ENCODE measurements at places on chromosomes 11 and 22.

- DNase-seq, result no peak
Measured at GRCh38 chr11:73342633-73343032, 33.6 kb upstream of the RELT start.

- no peak for DNase-seq
Measured at GRCh38 chr11:133526790-133527189, 5.5 kb downstream of the OPCML start.

DNA sequence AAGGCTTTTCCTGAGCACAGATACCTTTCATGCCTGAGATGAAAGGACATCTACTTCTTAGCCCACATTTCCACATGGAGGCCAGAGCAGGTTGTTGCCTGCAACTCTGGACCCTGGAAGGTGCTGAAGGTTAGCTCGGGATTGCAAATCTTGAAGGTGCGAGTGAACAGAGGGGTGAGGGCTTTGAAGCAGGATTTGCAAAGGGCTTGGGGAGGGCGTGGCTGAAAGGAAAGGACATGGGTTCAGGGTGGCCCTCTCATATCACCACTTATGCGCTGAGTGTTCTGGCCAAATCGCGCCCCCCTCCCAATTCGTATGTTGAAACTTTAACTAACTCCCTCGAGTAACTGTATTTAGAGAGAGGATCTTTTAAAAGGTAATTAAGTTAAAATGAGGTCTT lies 501.6 kb downstream of the MIAT start:
- no peak for DNase-seq

DNA sequence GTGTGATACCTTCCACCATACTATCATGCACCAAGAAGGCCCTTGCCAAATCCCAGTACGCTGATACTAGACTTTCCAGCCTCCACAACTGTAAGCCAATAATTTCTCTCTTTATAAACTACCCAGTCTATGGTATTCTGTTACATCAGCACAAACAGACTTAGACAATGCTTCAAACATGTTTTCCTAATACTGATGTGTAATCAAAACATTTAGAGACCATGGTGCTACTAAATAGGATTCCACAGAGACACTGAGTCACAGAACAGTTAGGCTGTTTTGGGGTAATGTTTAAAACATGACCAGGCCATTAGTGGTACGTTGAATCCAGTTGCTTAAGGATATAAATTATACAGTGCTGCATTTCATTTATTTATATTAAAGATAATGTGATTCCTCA lies 103.7 kb downstream of the PICALM start:
- DNase-seq, result no peak

DNA sequence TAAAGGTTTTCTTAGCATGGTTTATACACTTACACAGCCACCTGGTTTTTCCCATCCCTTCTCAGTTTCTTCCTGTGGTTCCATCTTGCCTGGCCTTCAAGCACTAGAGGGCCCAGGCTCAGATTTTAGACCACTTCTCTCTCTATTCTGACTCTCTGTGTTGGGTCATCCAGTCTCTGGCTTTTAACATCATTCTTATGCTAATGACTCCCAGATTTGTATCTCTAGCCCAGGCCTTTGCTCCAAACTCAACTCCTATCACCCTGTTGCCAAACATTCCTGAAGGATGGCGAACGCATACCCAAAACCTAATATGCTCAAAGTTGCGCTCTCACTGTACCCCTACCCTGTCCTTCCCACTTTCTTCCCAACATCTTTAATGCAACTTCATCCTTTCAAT lies 135.1 kb downstream of the SPATA19 start:
- no peak for DNase-seq

DNA sequence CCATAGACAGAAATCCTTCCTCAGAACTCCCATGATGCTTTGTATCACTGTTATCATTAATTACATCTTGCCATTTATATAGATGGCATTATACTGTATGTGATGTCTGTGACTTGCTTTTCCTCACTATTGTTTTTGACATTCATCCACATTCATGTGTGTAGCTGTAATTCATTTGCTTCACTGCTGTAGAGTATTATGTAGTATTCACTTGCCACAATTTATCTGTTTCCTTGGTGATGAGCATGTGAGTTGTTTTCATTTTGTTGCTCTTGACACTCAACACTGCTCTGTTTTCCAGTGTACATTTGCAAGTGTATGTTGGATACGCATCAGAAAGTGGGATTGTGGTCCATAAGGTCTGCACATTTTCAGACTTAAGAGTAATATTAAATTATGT lies 328.6 kb upstream of the C11orf87 start:
- no peak for DNase-seq

DNA sequence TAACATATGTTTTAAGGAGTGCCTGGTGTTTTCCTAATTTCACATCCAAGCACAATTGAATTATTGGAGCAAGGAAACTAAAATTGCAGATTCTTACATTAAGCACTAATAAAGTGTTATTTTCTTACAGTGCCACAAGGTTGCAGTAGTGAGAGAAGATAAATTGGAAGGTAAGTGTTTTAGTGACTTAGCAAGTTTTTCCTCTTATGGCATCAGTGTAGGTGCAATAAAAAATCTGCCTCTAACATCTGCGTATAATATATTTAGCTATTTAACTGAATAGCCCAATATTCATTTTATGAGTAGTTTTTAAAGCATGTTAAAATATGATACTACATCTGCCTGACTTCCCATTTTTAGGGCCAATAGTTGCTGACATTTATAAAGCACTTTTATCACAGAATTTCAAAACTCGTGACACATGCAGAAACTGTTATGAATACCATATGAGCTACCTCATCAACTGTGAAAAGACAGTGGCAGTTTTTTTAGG lies 19.0 kb downstream of the POLD3 start:
- DNase-seq, result peak; percentile 73

- no peak for DNase-seq
Measured at GRCh38 chr22:49202226-49202625, 625.4 kb downstream of the BRD1 start.

- no peak for DNase-seq
Measured at GRCh38 chr11:45208135-45208534, 61.7 kb downstream of the PRDM11 start.

DNA sequence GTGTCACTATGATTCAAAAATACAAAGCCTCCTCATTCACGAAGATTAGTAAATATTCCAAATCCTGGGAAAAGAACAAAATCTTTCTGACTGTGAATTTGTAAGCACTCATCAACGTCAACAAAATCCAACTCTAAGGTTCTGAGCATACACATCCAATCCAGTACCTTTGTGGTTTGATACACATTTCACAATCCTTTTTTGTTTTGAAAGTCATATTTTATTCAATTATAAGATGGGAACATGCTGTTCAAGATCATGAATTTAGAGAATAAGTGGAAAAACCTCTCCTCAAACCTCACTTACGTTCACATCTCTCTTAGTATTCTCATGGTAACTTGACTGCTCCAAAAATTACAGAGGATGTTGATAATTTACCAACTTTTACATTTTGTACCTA lies 9.6 kb upstream of the MMP3 start:
- no peak for DNase-seq

DNA sequence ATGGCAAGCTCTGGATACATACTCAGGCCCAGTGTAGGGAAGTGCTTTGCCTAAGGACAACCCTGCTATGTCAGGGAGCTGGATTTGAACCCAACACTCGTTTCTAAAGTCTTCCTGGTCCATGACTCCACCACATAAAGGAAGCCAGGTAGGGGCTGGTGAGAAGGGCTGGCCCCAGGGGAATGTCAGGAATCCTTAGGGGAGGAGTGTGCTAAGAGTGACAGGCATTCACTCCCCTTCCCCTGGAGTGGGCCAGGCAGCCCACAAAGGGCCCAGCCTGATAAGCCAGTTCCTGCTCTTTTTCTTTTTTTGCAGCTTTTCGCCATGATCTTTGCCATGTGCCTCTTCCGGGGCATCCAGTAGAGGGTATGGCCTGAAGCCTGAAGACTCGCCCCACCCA lies 21.9 kb downstream of the TP53I11 start:
- DNase-seq, result no peak

GRCh38 chr11:114598461-114598860 lies 2.9 kb upstream of the NXPE4 start:
- no peak for DNase-seq

GRCh38 chr11:13348305-13348704 lies 70.7 kb downstream of the BMAL1 start:
- no peak for DNase-seq

GRCh38 chr11:66327171-66328030 lies 8.8 kb downstream of the RIN1 start:
- peak; percentile 78 for DNase-seq

DNA sequence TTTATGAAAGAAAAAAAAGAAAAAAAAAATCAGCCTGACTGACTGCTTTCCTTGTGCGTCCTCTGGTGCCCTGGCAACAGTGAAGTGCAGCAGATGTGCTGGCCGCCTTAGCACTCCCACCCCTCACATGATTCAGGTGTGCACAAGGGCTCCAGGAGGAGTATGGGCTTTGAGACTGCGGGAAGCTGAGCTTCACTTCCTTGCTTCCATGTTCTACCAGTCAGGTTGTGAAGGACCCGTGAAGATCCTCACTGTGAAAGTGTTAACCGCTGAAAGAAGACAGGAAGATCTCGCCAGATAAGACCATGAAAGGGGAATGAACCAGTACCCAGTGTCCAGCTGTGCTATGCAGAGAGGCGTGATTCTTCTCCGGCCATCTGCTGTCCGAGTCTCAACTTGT lies 48.2 kb downstream of the HIRA start:
- DNase-seq, result no peak

DNA sequence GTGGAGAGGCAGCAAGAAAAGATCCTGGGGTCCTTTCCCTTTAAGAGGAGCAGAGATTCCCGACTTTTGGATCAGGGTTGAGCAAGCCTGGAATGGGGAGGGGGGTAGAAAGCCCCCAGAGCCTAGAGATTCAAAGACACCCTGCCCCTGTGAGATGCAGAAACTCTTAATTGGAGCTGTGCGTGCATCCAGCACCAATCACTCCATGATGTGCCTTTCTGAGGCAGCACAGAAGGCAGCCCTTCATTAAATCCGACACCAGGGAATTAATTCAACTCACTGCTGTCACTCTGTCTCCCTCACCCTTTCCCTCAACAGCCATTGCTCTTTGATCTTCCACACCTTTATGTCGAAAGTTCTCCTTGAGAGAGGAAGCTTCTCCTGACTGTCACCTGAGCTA lies 43.0 kb downstream of the DSCAML1 start:
- DNase-seq, result no peak

DNA sequence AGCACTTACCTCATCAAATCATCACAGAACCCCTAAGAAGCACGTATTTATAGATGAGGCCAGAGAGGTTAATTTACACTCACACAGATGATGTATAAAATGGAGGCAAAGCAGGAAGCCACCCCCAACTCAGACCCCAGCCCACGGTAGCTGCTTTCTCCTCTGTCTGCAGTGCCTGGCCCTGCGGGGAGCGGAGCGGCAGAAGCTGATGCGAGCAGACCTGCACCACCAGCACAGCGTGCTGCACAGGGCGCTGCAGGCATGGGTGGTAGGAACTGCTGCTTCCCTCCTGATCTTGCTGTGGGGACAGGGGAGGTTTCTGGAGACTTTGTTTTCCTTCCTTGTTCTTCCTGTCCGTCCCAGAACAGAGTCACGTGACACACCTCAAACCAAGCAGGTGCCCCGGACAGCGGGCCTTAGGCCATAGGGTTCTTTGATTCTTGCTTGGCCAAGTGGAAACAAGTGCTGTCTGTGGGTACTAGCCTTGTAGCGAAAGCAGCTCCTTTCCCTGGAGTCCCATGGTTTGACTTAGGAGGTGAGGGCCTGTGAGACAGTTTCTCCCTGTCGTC lies 57.8 kb downstream of the PISD start:
- no peak for DNase-seq

DNA sequence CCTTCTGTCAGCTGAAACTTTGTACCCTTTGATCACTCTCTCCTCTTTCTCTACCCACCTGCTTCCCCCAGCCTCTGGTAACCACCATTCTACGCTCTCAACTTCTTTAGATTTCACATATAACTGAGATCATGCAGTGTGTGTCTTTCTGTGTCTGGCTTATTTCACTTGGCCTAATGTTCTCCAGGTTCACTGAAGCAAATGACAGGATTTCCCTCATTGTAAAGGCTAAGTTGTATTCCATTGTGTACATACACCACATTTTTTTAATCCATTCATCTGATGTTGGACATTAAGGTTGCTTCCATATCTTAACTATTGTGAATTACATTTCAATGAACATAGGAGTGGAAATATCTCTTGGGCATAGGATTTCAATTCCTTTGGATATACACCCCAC lies 207.6 kb downstream of the MIAT start:
- DNase-seq, result no peak

- peak; percentile 29 for DNase-seq
Measured at GRCh38 chr11:28833670-28834069, 725.5 kb downstream of the METTL15 start.

DNA sequence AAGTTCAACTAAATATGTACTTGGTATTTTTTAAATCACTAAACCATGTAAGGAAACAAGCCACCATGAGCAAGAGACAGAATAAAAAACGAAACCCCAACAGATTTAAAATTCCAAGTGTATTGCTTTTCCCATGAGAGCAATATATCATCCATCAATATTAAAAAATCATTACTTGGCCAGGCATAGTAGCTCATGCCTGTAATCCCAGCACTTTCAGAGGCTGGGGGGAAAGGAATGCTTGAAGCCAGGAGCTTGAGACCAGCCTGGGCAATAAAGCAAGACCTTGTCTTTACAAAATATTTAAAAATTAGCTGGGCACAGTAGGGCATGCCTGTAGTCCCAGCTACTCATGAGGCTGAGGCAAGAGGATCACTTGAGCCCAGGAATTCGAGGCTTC lies 190.8 kb downstream of the TTC28 start:
- no peak for DNase-seq

DNA sequence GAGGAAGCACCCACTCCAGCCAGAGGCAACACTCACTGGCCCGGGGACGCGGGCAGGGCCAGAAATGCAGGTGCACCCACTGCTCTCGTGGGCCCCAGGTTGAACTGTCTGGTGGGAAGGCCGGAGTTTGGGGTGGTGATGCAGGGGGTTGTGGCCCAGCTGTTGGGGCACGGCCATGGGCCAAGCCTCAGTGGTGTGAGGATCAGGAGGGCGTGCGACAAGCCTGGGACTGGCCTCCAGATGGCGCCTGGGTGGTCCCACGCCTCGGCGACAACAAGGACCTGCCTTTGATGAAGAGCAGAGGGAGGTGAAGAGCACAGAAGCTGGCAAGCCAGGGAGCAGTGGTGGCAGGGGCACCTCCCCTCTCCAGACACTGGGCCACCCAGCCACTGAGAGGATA lies 240.8 kb downstream of the BRD1 start:
- DNase-seq, result no peak

- no peak for DNase-seq
Measured at GRCh38 chr22:23969071-23969470, 2.4 kb downstream of the DDTL start.

DNA sequence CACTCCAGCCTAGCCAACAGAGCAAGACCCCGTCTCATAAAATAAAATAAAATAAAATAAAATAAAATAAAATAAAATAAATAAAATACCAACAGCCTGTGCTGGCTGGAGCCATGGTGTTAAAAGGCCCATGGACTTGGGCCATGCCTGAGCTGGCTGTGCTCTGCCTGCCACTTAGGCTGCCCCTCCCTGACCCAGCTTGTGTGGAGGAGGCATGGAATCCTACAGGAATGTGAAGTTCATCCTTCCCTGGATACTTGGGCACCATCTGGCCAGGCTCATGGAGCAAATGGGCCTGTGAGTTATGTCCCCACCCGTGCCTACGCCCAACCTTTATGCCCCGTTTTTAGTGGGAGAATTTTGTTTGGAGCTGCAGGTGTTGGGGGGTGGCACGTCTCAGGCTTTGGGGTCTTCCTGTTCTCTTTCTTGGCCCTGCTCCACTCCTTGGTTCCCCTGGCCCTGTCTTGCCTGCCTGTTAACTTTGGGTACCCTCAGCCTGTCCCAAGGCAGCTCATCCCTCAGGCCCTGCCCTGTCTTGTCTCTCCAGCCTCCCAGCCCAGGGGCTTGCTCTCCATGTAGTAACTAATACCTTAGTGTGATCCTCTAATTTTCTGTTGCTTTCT lies 51.3 kb downstream of the BCR start:
- no peak for DNase-seq

Measured in GM03348 (cell line).